ENCODE measurements at places on chromosomes 12 and 14.

- no peak for DNase-seq
Observed at GRCh38 chr12:66144791-66145754, 14.5 kb upstream of the LLPH start.

GRCh38 chr14:79516009-79516408 is 695.3 kb downstream of the DIO2 start:
- no peak for DNase-seq

- DNase-seq: no peak
Observed at GRCh38 chr12:53613821-53614220, 12.4 kb downstream of the ATF7 start.

GRCh38 chr12:109461049-109461845 is 15.9 kb downstream of the KCTD10 start:
- no peak for DNase-seq

- no peak for DNase-seq
Observed at GRCh38 chr14:90023176-90023896, 38.5 kb upstream of the KCNK13 start.

All from activated naive CD8-positive, alpha-beta T cell treated with anti-CD3 and anti-CD28 coated beads for 36 hours (primary cell).